ENCODE measurements at places on chromosomes 12 and 14.

DNA sequence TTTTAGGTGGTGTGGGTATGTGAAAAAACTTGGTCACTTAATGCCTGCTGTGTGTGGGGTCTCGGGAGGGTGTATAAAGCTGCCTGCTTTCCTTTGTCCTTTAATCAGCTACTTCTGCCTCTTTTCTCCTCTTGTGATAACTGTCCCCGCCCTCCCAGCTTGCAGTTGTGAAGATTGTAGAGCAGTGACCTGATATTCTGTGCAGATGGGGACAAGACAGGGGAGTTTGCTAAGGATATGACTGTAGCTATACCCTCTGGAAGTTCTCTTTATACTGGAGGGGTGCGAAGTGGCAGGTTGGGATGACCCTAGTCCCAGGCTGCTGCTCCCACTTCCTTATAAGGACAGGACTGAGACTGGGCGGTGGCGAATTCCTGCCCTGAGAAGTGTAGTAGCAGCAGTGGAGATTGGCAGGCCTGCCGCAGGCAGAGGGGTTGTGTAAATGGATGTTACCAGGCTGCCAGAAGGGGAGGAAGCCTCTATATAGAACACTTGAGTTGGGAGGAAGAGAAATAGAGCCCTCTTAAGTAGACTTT is 835 bp downstream of the MYL6 start:
- no peak for DNase-seq

- DNase-seq: no peak
Observed at GRCh38 chr12:33440477-33440876, 858 bp upstream of the SYT10 start.

- peak; percentile 77 for DNase-seq
Observed at GRCh38 chr12:95200128-95200894, 17.0 kb downstream of the FGD6 start.

GRCh38 chr14:98766818-98767217 is 505.2 kb downstream of the BCL11B start:
- peak; percentile 32 for DNase-seq

GRCh38 chr12:43805860-43806736 is at the start of gene TWF1:
TSS of gene TWF1 (minus strand) at chr12:43806317. CDS start at chr12:43806245, 72 bp downstream.
- DNase-seq: peak; percentile 68

- no peak for DNase-seq
Observed at GRCh38 chr14:23085458-23085857, 9.5 kb downstream of the ACIN1 start.

GRCh38 chr14:77593501-77593961 is 22.9 kb downstream of the SPTLC2 start:
- peak; percentile 76 for DNase-seq

- no peak for DNase-seq
Observed at GRCh38 chr14:96888593-96888992, 91.4 kb downstream of the VRK1 start.

DNA sequence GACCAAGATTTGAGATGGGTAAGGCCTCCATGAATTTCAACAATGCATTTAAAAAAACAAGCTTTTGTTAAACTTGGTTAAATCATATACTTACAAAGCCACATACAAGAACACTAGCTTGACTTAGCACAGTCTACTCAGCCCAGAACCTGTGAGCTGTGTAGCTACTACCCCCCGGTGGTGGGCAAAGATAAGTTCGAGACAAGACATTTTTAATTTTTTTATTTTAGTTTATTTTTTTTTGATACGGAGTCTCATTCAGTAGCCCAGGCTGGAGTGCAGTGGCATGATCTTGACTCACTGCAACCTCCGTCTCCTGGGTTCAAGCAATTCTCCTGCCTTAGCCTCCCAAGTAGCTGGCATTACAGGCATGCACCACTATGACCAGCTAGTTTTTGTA is 3.7 kb upstream of the NECAP1 start:
- DNase-seq: no peak

- DNase-seq: no peak
Observed at GRCh38 chr14:73660511-73660910, 15.7 kb downstream of the DNAL1 start.

GRCh38 chr14:34328178-34328577 is 133.9 kb downstream of the SPTSSA start:
- no peak for DNase-seq

DNA sequence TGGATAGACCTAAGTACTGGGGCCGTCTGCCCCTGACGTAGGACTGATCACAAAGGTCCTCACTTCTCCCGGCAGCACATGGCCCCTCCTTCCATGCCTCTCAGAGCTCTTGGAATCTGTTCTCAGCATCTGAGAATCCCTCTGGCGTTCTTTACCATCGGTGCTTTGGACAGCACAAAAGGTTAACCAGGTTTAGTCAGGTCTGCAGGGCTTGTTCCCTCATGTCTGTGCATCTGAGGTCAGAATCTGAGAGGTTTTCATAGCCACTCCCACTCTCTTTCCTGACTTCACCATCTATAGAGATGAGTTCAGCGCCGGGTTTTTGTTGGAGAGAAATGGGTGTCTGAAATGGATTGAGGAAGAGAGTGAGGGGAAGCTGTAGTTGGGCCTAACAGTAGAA is 130.0 kb upstream of the ARHGAP5 start:
- peak; percentile 94 for DNase-seq

- peak; percentile 73 for DNase-seq
Observed at GRCh38 chr12:68636268-68636667, 25.6 kb downstream of the RAP1B start.

- DNase-seq: no peak
Observed at GRCh38 chr12:111850526-111850925, 8.5 kb downstream of the MAPKAPK5 start.

DNA sequence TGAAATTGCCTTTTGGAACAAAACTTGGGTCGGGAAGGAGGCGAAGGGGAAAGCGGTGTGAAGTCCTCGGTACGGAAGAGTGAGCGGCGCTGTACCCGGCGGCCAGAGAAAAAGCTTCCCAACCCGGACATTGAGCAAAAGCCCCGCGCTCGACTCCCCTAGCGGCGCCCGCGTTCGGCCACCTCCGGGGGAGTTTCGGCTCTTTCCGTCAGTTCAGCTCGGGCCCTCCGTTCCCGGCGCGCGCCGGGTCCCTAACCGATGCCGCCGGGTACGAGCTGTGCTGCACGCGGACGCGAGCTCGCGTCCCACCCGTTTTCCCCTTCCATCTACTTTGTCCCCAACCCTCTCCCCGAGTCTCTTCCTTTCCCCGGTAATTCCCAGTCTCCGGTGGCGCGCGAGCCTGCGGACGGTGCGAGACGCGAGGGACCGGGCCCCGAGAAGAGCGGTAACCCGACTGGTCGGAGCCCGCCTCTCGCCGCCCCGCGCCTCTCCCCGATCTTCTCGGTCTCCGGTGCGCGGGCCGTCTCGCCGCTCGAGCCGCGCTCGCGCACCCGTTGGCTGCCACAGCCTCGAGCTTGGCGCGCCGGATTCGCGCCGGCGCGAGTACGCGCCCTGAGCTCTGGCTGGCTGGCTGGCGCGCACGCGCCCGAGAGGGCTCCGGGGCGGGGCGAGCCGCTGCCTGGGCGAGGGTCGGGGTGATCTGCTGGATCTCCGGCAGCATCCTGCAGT is 446 bp upstream of the SPATS2 start:
- peak; percentile 74 for DNase-seq

- DNase-seq: no peak
Observed at GRCh38 chr12:47442310-47442709, 263.5 kb downstream of the RPAP3 start.

GRCh38 chr14:55071870-55072640 is 20.6 kb downstream of the MAPK1IP1L start:
- DNase-seq: peak; percentile 97

DNA sequence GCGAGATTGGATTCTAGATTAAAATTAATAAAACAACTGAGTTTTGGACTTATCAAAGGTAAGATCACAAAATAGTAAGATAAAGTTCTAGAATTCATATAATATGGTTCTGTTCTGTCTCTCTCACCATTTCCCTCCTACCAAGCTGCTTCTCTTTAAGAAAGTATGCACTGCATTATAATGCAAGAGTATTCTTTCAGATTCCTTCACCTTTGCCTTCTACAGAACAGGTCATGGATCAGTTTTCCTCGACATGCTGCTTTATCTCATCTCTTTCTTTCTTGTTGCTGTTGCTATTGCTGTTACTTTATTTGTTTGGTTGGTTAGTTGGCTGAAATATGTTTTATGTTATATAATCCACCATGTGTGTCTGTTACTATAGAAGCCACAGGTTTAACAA is 357.0 kb downstream of the NAV3 start:
- no peak for DNase-seq

GRCh38 chr14:23430723-23431085 is 4.8 kb downstream of the MYH7 start:
- no peak for DNase-seq

DNA sequence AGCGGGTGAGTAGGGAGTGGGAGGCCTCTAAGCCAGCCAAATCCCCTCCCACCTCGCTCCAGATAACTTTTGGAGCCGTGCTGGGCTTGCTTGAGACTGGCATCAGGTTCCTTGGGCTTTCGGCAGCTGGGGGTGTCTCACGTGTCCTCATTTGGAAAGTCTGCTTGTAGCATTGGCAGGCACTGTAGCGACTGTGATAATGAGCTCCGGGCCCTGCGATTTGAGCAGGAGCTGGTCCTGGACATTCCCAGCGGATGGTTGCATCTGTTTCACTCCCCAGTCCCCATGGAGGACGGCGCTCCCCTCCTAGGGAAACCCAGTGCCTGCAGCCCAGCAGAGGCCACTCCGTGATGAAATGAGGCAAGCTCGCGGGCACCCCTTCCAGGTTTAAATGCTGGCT is 49.4 kb downstream of the DGLUCY start:
- no peak for DNase-seq

- DNase-seq: no peak
Observed at GRCh38 chr12:109524466-109525278, 47.2 kb downstream of the UBE3B start.
